Dermis blood vessel endothelial cell (primary cell): ENCODE measurements at places on chromosomes 12 and 14. TPM values are rescaled to one million over a fixed set of nuclear protein-coding genes. Genes with fewer than 3 reads are reported as not detected.

The SCARB1 gene
- total RNA-seq = 42.5 and 44.1 TPM in 2 replicates

The CEBPE gene
- total RNA-seq = not detected in 2 replicates

The AKAP6 gene
- total RNA-seq = 0.51 and 0.79 TPM in 2 replicates

The MMP19 gene
- total RNA-seq = 0.68 and 1.1 TPM in 2 replicates

The GLI1 gene
- 0.17 and 0.47 TPM in 2 replicates for total RNA-seq

The BATF gene
- 2.0 and 3.2 TPM in 2 replicates for total RNA-seq

DNA sequence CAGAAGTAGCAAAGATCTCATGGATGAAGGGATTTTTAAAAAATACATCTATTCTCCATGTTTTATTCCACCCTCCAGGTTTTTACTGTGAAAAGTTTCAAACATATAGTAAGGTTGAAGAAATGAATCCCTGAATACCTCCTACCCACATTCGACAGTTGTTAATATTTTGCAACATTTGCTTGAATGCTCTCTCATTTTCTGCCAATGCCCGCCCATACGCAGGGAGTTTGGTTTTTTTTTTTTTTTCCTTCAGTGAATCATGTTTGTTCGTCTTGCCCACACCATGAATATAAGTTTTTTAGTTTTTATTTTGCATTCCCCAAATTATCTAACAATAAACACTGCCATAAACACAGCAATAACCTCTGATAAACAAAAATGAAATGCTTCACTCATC lies 82.9 kb downstream of the MAP1LC3B2 start:
- no peak for DNase-seq

The RPGRIP1 gene
- total RNA-seq = 0.33 TPM in 1 of 2 replicates, not detected in the other

DNA sequence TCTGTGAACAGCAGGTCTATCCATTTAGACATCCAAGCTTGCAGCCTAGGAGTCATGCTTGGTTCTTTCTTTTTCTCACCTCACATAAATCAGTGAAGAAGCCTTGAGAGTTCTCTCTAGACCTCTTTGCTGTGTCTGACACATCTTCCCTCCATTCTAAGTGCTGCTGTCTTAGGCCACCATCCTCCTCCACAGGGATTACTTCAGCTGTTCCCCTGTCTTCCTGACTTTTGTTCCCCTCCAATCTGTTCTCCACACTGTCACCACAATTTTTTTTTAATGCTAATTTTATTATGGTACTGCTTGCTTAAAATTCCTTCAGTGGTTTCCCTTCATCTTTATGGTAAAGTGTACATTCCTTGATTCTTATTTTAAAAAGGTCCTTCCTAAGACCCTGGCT lies 71.8 kb downstream of the DERA start:
- DNase-seq = no peak

The HOTAIR gene
- total RNA-seq = not detected in 2 replicates

- DNase-seq = no peak
Observed at GRCh38 chr14:56057767-56058166, 60.4 kb upstream of the PELI2 start.

- no peak for DNase-seq
Observed at GRCh38 chr12:88141425-88141773, 489 bp downstream of the CEP290 start.

DNA sequence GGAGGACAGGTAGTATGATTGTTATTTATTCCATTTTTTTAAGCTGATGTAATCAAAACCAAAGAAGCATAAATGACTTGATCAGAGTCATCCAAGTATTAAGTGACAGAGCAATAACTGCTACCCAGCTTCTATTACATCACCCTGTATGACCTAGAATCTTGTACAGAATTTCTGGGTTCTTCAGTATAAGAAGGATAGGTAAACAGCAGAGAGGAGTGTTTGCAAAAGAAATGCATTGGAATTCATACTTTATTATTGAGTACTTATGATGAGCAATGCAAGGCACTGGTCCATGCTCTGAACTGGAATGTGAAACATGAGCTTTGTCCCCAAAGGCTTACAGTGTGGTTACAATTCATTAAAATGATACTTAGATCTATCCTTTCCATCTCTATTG lies 916.8 kb downstream of the DIO2 start:
- DNase-seq = no peak

DNA sequence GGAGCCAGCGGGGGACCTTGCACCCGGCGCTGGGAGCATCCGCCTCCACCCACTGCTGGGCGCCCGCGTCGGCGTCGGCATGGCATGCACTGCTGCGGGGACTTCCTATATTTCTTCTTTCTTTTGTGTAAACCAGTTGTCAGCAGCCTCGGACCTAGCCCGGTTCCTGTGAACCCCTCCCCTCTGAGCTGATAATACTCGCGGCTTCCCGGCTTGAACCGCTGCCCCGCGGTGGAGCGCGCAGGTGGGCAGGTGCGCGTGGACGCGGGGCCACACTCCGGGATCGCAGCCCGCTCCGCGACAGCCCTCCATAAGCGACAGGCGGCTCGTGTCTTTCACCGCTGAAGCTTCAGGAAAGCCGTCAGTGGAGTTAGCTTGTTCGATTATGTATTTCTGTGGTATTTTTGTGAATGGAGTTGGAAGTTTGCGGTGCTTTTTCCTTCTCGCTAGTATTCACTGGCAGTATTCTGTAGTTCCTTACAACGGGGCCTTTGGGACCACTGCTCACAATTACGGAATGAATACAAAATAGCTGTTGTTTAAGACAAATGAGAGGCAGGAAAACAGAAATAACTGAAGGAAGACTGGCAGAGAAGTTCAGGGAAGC lies 870 bp downstream of the BMAL2 start:
- peak; percentile 31 for DNase-seq

DNA sequence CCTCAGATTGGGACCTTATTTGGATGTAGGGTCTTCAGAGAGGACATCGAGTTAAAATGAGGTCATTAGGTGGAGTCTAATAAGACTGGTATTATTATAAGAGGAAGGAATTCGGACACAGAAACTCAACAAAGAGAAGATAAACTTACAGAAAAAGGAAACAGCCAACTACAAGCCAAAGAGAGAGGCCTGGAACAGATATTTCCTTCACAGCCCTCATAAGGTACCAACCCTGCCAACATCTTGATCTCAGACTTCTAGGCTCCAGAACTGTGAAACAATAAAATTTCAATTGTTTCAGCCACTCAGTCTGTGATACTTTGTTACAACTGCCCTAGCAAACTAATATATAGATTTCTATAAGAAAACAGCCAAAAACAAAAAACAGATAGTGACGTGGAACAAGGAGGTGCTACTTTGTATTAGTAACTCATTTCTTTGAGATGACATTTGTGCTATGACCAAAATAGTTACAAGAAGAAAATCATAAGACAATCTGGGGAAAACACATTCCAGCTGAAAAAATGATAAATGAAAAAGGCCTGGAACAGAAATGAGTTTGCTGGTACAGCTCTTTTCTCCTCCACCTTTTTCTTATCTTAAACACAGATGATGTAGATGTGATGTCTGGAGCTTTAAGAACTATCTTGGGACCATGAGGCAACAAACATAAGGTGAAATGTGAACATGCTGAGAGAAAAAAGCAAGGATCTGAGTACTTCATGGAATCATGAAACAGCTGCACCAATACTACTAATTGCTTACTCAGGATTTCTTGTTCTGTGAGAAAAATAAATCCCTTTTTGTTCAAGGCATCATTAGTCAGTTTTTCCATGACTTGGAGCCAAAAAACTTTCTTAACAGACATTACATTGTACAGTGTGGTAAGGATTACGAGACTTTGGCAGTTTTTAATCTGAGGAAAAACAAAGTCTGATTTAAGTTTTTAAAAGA lies 243.2 kb downstream of the ANO6 start:
- peak; percentile 10 for DNase-seq

GRCh38 chr12:118368821-118369220 lies 3.9 kb downstream of the TAOK3 start:
- DNase-seq = no peak

DNA sequence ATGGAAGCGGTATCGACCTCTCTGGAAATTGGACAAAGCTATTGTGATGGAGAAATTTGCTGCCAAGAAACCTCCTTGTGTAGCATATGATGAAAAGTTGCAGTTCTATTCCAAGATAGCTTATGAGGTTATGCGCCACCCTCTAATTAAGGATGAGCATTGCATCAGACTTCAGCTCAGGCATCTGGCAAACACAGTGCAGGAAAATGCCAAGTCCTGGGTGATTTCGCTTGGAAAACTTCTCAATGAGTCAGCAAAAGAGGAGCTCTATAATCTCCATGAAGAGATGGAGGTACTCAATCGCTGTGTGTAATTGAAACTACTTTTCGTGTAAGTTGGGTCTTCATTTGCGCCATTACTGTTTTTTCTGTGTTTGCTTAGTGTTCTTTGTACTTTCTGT lies 51.2 kb downstream of the DNAH10 start:
- no peak for DNase-seq

The SMIM41 gene
- total RNA-seq = not detected in 2 replicates

The MEG3 gene
- 0.65 and 2.2 TPM in 2 replicates for total RNA-seq

The ART4 gene
- 53.1 and 55.7 TPM in 2 replicates for total RNA-seq

DNA sequence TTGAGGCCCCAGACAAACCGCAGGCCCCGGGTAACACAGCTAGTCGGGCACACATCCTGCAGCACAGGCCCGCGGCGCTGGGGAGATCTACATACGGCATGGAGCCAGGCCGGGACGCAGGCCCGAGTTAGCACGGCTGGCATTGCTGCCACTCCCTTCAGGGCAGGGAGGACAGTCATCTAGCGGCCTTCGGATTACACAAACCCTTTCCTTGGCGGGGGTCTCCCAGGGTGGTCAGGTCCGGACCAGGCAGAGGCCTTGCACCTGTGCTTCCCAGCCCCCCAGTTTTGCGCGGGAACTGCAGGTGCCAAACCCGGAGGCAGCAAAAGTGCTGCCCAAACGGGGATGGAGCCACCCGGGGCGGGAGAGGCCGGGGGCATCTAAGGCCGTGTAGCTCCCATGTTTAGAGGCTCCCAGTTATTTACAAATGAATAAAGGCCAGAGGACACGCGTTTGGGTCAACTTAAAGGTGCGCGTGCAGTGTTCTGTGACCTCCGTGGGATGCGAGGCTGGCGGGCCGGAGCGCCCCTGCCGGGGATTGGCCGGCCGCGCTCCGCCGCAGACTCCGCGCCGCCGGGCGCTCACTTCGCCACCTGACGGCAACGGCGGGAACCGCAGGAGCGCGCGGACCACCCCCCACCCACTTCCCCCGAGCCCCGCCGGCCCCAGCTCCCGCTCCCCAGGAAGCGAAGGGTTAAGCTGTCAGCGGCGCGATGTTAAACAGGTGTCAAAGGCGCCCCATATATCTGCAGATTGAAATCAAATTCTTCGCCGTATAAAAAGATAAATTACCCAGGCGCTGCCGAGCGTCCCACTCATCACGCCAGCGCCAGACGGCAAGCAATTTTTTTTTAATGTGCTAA lies 18.1 kb downstream of the VSX2 start:
- peak; percentile 57 for DNase-seq

GRCh38 chr12:113248842-113249435 lies 27.7 kb downstream of the TPCN1 start:
- no peak for DNase-seq

GRCh38 chr14:52553002-52553670 lies 500 bp downstream of the GPR137C start:
- peak; percentile 37 for DNase-seq

- DNase-seq = no peak
Observed at GRCh38 chr12:57822392-57823130, 4.0 kb upstream of the AVIL start.

The DACT1 gene
- 0.05 and 0.34 TPM in 2 replicates for total RNA-seq

- no peak for DNase-seq
Observed at GRCh38 chr12:777550-778047, 25.2 kb downstream of the WNK1 start.

DNA sequence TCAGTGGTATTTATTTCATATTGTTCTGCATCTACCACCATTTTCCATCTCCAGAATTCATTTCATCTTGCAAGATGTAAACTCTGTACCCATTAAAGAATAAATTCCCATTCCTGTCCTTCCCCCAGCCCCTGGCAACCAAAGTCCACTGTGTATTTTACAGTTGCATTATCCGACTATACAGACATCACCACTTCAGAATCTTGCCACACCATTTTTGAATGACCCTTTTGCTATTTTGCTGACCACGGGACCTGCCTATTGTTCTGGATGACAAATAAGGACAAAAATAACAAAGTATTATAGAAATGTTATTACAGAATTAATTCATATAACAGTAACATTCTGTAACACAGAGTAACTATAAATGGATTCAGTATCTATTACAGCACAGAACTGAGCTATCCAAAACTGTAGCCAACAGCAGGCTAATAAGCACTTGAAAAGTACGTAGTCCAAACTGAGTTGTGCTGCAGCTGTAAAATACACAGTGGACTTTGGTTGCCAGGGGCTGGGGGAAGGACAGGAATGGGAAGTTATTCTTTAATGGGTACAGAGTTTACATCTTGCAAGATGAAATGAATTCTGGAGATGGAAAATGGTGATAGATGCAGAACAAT lies 61.3 kb downstream of the CDK17 start:
- DNase-seq = peak; percentile 55

The DEGS2 gene
- 0.68 and 2.0 TPM in 2 replicates for total RNA-seq

The ESR2 gene
- total RNA-seq = 0.34 and 0.56 TPM in 2 replicates

DNA sequence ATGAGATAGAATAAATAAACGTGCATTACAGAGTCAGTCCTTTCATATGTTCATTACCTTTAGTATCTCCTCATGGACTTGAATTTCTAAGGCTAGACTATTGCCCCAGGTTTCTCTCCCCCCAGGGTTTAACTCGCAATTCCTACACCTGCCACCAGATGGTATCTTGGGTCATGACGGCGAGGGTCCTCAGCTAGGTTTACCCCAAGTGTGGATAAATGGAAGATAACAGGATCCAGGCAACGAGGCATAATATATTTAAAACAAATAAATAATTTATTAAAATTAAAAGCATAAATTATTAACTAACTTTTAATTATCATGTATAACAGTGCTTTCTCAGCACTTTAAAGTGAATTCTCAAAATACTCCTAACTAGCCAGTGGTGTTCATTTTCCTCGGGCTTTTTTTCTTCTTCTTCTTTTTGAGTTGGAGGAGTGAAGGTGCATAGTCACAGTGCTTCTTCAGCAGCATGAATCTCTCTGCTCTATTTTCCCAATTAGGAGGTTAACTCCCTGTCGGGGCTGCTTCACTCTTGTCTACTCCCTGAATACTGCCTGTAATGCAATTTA lies 243.5 kb upstream of the CAND1 start:
- DNase-seq = peak; percentile 50
